Stimulated activated CD4-positive, alpha-beta T cell treated with anti-CD3 and anti-CD28 coated beads, Interleukin-4, amount 100 ng/mL, for 48 hours (primary cell): ENCODE measurements at places on chromosomes 11 and 22.

DNA sequence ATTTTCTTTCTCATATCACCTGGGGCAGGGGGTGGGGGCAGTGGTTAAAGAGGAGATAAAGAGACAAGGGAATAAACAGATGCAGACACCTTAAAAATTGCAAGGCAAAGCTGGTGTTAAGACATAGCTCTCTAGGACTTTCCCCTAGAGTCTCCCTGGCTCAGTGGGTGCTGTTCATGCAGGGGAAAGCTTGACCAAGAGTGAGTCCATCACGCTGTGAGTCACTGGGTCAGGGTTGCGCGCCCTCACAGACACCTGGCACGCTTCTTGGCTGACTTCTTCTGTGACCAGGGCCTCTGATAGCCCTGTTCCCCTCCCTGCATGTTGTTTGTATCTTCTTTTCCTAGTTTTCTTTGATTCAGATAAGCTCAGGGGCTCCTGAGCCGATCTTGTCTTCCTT, 31.9 kb downstream of the COMMD9 start:
- DNase-seq, result no peak

DNA sequence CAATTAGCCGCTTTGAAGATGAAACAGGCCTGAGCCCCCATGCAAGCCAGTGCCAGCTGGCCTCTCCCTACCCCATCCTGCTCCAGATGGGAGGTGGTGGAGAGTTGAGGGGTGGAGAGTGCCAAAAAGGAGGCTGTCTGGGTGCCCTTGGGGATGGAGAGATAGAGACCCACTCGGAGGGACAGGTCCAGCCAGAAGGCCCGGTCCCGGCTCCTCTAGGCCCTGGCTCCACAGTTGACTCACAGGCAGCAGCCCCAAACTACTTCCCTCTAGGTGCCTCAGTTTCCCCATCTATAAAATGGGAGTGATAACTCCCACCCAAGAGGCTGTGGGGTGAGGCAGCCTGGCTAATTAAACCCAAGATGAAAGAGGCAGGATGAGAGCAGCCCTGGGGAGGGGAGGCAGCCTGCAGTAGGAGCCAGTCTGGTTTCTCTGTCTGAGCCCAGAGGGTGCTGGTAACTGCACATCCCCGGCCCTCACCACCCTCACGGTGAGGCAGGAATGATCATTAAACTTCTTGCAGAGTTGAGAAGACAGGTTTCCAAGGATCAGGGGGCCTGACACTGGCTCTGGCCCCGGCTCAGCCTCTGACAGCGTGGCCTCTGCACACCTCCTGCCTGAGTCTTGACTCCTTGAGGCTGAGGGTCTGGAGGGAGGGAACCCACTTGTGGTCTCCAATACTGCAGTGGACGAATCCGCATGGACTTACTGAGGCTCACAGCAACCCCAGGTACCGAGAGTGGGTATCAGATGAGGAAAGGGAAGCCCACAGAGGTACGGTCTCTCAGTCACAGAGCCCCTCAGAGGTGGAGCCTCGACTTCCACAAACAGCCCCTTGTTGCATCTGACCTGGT, 1.4 kb upstream of the AP5B1 start:
- no peak for DNase-seq

GRCh38 chr11:109641549-109641948, 219.6 kb downstream of the C11orf87 start:
- no peak for DNase-seq

DNA sequence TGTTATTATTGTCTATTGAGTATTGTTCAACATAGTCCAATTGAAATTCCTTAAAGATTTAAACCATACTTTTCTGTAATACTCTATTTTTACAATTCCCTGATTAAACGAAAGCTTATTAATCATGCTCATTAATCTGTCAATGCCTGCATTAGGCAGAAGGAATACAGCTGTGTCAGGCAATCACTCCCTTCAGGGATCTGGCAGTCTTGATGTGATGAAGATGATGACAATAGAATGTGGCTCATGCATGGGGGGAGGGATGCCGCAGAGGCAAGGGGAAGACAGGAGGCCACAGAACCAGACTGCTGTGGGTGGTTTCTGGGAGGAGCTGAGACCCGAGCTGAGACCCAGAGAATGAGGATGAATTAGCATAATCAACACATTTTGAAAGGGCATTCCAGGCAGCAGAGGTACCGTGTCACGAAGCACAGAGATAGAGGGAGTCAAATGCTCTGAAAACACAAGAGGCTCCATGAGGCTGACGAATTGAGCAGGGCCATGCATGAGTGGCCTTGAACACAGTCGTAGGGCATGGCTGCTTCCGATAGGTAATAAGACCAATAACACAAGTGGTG, 1075.5 kb downstream of the OPCML start:
- DNase-seq, result no peak

DNA sequence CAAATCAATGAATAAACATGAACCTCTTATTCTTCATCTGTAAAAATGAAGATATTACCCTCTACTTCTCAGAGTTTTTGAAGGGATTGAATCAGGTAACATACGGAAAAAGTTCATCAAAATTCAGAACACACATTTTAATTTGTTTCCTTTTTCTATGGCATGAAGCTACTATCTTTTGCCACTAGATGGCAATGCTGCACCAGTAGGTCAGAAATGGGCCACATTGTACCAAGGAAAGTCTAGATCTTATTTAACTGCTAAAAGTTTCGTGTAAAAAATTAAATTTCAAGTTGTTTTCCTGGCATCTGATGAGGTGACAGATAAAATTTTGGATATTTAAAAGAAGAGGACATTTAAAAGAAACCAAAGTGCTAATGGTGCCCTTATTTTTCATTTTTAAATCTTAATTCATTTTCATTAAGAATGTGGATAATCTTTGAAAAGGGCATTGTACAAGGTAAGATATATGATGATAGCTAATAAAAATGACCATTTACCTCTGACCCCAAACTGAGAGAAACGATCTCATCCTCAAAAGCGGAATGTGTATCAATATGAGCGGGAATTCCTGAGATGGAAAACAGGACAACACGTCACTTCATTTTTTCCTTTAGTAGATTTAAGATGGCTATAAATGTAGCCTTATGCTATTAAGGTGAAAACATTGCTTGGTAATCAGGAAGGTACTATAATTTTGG, 16.1 kb downstream of the ALKBH8 start:
- DNase-seq, result no peak

GRCh38 chr22:29215012-29215860, 9.5 kb downstream of the EMID1 start:
- DNase-seq, result no peak
